ENCODE measurements at places on chromosomes 7 and 10.
A peak's percentile ranks its signal among the peaks of the same experiment; 100 is the strongest.

DNA sequence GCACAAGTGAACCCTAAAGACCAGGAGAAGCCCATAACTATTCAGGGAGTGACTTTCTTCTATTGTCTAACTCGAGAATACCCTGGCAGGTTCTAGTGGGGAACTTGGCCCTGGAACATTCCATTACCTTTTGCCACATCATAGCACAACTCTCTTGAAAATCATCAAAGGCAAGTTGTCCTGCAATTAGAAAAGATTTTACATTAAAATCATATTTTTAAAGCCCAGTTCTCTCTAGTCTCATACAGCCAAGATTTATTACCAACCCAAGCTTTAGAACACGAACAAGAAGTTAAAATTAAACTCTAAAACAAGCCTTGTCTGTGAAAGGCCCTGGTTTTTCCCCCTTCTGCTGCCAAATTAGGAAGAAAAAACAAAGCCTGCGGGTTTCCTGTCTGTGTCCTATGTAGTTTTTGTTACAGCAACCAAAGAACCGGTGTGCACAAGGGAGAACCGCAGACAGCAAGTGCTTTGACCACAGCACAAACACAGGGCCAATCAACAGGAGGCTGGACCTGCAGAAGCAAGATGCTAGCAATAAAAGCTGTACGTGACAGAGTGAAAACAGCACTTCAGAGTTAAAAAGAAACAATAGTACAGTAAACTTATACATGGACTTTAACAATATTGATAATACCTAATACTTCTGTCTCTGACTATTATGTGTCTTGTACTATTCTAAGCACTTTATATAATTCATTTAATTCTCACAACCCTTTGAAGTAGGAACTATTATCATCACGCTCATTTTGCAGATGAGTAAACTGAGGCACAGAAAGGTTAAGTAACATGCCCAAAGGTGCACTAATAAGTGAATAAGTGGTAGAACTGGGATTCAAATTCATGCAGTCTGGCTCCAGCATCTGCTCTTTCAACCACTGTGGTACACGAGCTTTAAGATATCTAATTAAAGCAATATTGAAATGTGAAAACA lies 65.8 kb downstream of the STK17A start:
- no peak for DNase-seq

GRCh38 chr10:25666276-25666675 lies 267.8 kb upstream of the MYO3A start:
- no peak for DNase-seq

DNA sequence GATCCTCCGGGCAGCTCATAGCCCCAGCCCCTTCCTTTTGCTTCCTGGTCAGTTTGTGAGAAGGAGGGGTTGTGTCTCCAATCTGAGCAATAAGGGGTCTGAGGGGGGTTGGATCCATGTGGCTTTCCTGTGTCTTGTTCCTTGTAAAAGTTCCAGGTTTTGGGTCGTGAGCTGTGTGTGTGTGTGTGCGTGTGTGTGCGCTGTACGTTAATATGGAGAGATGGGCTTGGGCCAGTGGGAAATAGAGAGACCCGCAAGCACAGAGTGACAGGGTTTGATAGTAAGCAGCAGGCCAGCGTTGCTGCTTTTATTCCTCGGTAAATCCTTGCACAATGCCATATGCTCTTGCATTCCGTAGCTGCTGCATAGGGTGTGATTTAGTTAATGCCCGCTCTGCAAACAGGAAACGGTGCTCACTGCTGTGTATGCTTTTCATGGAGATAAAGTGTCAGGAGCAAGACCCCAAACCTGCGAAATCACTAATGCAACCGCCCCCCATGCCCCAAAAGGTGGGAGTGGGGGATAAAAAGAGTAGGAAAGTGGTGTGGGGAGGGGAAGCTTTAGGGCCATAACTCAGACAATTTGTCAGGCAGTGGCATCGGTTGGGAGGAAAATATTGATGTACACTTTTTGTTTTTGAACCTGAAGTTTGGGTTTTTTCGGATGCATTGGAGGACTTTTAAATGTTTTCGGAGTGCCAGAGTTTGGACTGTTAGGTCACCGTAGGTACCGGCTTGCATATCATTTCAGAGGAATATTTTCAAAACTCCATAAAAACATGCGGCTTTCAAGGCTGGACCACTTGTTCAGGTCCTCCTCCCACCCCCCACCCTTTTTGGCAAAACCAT lies 108.7 kb downstream of the TCF7L2 start:
- no peak for DNase-seq

- DNase-seq: no peak
These were observed 162.8 kb downstream of the CYP26A1 start for GRCh38 chr10:93236393-93237040.

- no peak for DNase-seq
These were observed 4.1 kb upstream of the ARHGAP21 start for GRCh38 chr10:24727786-24728185.

DNA sequence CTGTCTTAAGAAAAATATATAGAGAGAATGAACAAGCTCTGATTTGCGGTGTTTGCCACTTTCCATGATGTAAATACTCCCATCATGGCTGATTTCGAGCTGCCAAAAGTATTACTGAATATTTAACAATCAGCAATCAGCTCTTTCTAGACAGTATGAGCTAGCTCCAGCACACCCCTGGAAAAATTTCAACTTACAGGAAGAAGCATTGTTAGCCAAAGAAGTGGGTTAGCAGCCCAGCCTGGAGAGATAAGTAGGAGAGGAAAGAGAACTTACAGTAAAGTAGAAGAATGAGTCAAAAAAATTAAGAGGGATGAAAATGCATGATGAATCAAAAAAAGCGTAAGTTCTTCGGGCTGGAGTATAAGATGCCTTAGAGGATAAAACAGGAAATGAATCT lies 60.6 kb upstream of the ANK3 start:
- no peak for DNase-seq

DNA sequence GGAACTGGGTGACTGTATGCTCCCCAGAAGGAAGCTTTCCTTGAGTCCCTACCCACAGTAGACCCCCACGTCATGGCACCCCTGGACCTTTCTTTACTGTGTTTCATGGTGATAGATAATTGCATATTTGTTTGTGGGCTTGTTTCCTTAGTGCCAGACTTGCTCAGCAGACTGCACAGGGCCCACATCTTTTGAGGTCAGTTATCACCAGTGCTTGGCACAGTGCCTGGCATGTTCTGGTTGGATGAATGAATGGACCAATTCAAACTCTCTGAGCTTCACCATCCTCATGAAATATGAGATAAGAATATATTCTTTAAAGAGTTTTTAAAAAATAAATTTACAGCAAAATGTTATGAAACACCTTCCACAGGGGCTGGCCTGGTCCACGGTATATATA lies 78.4 kb upstream of the EMX2 start:
- DNase-seq: no peak

- DNase-seq: no peak
These were observed 183.2 kb downstream of the RTKN2 start for GRCh38 chr10:62085404-62085803.

DNA sequence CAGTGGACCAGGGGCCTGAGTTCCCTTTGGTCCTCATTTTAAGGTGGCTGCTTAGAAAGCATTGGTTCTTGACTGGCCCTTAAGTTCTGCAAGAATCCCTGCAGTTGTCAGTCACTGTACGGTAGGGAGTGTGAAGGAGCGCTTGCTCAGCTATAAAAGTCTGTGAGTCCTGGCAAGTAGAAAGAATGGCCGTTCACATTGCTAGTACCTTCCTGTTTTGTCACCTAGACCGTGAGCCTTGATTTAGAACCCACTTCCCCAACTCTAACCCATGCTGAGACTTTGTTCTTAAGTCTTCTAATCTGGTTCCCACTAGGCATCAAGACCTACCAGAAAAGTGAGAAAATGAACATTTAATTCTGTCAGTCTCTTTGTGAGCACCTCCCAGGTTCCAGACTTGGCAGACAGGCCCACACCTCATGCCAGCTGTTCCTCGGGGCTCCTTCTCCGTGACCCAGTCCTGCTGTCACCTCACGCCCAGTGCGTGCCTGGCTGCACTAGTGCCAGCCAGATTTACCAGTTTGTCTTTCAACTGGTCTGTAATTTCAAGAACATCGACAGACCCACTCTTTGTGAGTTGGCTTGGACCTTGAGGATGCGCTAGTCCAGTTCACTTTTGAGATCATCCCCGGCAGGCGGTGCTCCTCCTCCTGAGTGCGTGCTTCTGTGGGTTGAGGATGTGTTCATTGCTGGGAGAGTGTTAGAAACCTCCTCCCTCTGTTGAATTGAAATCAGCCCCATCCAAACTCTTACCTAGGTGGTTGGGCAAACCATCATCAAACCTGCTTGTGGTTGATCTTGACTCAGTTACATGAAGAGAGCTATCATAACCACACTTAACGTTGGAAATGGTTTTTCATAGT lies 78.5 kb downstream of the SHH start:
- DNase-seq: no peak

GRCh38 chr7:4725014-4725849 lies 43.1 kb downstream of the FOXK1 start:
- no peak for DNase-seq

GRCh38 chr10:44830022-44830421 lies 81.1 kb upstream of the TMEM72 start:
- DNase-seq: no peak

GRCh38 chr10:86329896-86330680 lies 36.5 kb downstream of the GRID1 start:
- no peak for DNase-seq

DNA sequence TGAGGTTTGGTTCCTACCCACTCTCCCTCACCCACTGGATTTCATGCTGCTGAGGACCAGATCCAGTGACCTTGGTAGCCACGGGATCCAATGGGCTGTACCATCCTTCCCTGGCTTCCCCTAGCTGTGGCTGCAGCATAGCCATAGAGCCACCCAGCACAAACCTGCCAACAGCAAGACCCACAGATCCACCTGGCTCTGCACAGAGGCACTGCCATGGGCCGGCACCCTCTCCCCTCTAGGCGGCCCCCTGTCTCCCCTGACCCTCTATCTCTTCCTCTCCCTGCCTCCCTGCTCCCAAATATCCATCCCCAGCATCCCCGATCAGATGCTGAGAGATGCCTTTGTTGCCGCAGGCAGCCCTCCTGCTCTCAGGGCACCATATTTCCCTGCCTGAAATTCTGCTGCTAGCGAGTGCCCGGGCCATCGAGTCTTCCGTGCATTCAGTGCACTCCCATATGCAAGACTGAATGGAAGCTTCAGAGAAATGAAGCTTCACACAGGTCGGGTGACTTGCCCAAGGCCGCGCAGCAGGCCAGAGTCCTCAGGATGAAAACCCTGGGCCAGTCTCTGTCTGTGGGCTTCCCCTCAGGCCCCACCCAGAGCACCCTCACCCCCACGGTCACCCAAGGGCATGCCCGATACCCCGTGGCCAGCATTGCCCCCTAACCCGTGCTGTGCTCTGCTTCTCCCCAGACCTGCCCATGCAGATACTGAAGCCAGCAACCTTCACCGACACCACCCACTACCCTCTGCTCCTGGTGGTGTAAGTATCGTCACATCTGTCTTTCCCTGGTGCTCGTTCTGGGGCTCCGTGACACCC lies 130.8 kb downstream of the PAXIP1 start:
- DNase-seq: no peak

- no peak for DNase-seq
These were observed 118.5 kb downstream of the AMPH start for GRCh38 chr7:38512704-38513103.

DNA sequence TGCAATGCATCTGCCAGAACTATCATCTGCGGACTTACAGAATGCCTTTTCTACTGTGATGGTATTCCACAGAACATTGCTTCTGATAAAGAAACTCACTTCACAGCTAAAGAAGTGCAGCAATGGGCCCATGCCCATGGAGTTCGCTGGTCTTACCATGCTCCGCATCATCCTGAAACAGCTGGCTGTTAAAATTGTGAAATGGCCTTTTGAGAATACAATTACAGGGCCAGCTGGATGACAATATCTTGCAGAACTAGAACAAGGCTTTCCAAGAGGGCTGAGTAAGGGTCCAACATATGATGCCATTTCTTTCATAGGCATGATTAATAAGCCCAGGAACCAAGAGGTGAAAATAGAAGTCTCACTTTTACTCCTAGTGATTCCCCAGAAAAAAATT lies 104.1 kb upstream of the ADCY1 start:
- no peak for DNase-seq

GRCh38 chr7:39978230-39978934 lies 28.3 kb downstream of the CDK13 start:
- no peak for DNase-seq

GRCh38 chr10:59079386-59080226 lies 96.8 kb upstream of the PHYHIPL start:
- no peak for DNase-seq

- no peak for DNase-seq
These were observed 8.3 kb upstream of the MMP21 start for GRCh38 chr10:125783957-125784356.

DNA sequence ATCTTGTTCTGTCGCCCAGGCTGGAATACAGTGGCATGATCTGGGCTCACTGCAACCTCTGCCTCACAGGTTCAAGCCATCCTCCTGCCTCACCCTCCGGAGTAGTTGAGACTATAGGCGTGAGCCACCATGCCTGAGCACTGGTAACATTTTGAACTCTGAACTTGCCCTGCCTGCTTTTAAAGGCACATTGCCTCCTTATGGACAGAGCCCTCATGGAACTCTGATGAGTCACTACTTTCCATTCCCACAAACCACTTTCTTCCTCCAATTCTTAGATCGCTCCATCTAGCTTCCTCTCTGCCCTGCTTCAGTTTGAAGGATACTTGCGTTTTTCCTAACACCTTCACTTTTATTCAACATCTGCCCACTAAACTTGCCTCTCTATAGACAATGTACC lies 38.1 kb downstream of the PRPS1L1 start:
- no peak for DNase-seq

- peak; percentile 50 for DNase-seq
These were observed 206 bp downstream of the UPF2 start for GRCh38 chr10:12042409-12042796.

DNA sequence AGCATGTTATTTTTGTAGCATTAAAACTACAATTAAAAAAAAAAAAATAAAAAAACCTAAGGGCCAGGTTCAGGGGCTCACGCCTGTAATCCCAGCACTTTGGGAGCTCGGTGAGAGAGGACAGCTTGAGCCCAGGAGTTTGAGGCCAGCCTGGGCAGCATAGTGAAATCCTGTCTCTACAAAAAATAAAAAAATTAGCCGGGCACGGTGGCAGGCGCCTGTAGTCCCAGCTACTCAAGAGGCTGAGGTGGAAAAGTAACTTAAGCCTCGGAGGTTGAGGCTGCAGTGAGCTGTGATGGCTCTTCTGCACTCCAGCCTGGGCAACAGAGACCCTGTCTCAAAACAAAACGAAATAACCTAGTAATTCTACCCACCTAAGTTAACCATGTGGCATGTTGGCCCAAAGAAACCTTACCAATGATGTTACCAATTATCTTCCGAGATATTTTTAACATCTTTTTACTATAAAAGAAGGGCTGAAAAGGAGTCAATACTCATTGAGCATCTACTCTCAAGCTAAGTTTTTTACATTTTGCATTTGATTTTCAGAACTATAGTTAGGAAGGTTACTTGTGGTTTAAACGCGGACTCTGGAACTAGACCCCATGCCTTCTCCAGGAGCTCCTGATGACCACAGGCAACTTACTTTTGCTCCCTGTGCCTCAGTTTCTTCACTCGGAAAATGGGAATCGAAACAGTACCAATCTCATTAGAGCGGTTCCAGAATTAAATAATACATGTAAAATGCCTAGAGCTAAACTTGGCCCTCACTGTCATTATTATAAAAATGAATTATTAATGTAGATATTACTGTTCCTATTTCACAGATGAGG lies 1.4 kb downstream of the ITGB1 start:
- no peak for DNase-seq

- DNase-seq: no peak
These were observed 143.6 kb upstream of the KIF5B start for GRCh38 chr10:32199714-32200394.

- DNase-seq: no peak
These were observed 31.2 kb upstream of the BMPER start for GRCh38 chr7:33873981-33874750.

Measured in stimulated activated CD4-positive, alpha-beta T cell treated with anti-CD3 and anti-CD28 coated beads, TNF-alpha, amount 100 ng/mL, for 24 hours (primary cell).